ENCODE measurements at places on chromosomes 4 and X.
A peak's percentile ranks its signal among the peaks of the same experiment; 100 is the strongest.

DNA sequence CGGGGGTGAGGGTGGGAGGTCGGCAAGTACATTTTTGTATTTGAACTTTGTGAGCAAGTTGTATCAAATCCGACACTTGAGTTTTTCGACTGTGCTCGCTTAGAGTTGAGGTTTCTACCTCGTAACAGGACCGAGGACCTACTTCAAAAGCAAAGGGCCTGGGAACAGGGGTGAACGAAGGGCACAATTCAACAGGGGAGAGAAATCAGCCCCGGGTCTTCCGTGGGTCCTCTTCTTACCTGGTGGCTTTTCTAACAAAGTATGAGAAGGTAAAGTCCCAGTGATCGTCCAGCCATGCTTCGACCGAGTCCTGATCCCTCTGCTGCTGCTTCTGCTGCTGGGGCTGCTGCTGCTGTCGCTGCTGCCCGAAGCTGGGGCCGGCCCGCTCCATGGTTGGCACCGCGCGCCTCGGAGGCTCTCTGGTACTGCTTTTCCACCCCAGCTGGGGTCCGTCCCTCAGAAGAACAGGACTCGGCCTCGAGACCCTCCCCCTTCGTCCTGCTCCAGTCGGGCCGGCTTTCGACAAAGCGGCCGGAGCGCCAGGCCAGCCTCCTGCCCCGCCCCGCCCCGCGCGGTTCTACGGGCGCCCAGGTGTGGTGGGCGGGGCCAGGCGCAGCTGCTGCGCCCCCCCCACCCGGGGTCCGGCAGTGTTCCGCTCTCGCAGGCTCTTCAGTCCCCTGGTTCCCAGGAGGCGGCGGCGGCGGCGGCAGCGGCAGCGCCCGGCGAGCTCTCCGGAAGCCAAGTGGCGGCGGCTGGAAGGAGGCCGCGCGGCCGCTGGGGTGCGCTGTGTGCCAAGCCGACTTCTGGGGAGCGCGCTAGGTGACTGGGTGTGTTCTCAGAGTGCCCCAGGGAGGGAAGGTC, at the start of gene PDE5A:
PDE5A (minus strand) TSS at position 524 of the 861 bp plus-strand sequence; CDS start at position 391, 133 bp downstream.
- DNase-seq: peak; percentile 55

DNA sequence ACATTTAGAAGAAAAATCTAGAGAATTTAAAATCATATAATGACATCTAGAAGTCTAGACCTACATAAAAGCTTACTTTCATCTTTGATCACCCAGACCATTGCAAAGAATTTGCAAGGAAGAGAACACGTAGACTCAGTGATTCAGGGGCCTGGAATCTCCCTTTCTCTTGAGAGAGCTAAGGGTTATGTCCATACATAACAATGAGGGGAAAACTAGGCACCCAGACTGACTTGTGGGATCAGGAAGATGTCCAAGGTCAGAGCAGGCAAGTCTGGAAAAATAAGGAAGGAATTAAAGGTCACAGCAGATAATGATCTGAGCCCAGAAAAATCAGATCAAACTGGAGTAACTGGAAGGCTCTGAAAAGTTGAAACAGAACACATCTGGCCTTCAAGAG, 198.4 kb upstream of the SFRP2 start:
- no peak for DNase-seq

GRCh38 chr4:3469386-3470243, 6.5 kb downstream of the DOK7 start:
- no peak for DNase-seq

GRCh38 chrX:148567779-148568178, 67.4 kb downstream of the AFF2 start:
- DNase-seq: no peak

DNA sequence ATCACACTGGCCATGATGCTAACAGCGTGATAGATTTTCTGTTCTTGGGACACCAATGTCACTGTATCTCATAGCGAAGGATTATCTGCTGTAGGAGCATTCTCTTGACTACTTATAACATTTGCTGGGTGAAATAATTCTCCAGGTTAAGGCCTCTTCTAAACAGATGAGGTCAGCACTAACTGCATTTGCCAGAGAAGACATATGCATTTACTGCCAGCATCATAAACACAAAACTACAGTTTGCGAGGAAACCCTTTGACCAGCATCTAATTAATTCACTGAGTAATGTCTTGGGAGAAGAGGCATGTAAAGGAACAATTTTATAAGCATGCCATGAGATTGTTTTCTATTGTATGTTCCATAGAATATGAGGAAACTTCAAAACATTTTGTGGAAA, 13.9 kb downstream of the TBC1D1 start:
- no peak for DNase-seq

GRCh38 chrX:117711782-117712181, 404.8 kb downstream of the KLHL13 start:
- no peak for DNase-seq

DNA sequence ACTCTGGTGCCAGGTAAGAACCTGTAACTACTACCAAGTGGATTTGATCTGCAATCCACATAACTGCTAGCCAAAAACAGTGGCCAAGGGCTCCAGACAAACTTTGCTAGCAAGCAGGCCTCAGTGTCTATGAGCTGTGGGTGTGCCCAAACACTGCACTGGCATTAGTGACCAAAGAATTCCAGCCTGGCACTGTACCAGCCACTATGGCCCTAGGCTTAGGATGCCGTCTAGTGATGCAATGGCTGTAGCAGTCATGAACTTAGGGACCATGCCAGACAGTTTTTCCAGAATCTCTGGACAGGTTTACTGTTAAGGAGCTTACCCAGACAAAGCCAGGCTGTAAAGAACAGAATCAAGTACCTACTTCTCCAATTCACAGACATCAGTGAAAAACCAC, 33.7 kb upstream of the PRR27 start:
- DNase-seq: no peak

- no peak for DNase-seq
Observed at GRCh38 chrX:69136546-69137331, 28.5 kb downstream of the PJA1 start.

DNA sequence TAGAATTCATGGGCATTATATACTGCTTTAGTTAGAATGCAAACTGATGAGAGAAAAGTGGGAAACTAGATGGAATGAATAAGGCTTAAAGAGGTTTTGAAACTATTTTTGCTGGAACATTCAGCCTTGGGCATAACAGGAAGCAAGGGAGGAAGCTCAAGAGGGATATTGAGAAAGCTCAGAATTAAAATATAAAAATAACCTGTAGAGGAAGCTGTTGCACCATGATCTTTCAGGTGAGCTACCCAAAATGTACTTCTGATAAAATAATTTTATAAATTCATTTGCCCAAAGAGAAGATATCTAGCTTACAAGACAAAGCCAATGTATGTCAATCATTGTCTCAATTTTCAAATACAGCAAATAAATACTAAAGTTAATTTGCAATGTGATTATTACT, 11.3 kb downstream of the GC start:
- DNase-seq: no peak

Measured in stimulated activated CD4-positive, alpha-beta T cell treated with anti-CD3 and anti-CD28 coated beads, Interleukin-1b, Interleukin-23, amount 100 ng/mL, for 1 hour (primary cell).